ENCODE measurements at places on chromosomes 3 and 15.

DNA sequence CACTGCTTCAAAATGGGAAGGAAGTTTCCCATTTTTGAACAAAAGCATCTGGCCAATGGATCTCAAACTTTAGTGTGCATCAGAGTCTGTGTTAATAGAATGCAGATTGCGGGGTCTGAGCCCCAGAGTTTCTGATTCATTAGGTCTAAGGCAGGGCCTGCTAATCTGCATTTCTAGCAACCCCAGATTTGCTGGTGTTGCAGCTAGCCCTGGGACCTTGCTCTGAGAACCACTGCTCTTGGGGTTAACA is 30.7 kb upstream of the USP3 start:
- no peaks in the 10 kb centered on the region for H3K36me3 ChIP-seq
- no peak overlapping the region for H3K4me3 ChIP-seq
- peak overlapping the region; percentile 68 for H3K27ac ChIP-seq
- H3K27me3 ChIP-seq = no peaks in the 10 kb centered on the region
- peaks cover 4% of the 10 kb centered on the region for H3K4me1 ChIP-seq

- no peak overlapping the region for H3K4me3 ChIP-seq
- H3K27ac ChIP-seq = no peak overlapping the region
- H3K4me1 ChIP-seq = no peaks in the 10 kb centered on the region
- no peak for DNase-seq
Measured at GRCh38 chr3:59464187-59464586, 414.4 kb upstream of the CFAP20DC start.

DNA sequence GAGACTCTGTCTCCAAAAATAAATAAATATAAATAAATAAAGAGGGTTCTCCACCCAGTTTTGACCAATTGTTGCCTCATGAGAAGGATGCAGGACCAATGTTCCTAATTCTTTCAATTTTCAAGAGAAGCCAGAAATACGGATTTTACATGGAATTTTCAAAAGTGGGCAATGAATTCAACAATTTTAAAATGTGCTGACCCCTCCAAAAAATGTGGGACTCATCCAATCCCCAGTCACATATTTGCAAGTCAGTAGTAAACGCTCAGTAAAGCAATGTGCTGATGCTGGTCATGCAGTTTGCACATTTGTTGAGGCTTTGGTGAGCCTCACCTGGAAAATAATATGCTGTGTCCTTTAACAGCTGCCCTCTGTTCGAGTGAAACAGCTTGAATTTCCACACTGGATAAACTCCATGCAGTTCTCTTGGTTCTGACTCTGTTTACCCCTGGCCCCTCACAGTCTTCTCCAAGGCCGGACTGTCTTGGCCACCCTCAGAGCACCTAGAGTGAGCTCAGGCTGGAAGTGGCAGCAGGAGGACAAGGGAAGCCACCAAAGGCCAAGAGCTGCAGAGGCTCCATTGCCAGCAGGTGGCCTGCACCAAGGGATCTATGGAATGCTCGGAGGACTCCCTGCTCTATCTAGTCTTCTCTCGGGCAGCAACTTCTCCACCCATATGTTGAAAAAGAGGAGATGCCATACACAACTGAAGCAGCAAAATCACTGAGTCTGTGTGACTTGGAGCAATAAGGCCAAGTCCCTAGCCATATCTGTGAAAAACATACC is 246.8 kb downstream of the UACA start:
- H3K36me3 ChIP-seq = no peaks in the 10 kb centered on the region
- no peaks in the 10 kb centered on the region for H3K4me1 ChIP-seq
- DNase-seq = no peak
- no peaks in the 10 kb centered on the region for H3K27me3 ChIP-seq
- no peak overlapping the region for H3K27ac ChIP-seq

- H3K27ac ChIP-seq = no peak overlapping the region
- H3K36me3 ChIP-seq = no peaks in the 10 kb centered on the region
- H3K4me1 ChIP-seq = no peaks in the 10 kb centered on the region
- DNase-seq = no peak
- H3K4me3 ChIP-seq = no peak overlapping the region
- no peaks in the 10 kb centered on the region for H3K27me3 ChIP-seq
Measured at GRCh38 chr15:51706291-51706690, 25.0 kb downstream of the SCG3 start.

DNA sequence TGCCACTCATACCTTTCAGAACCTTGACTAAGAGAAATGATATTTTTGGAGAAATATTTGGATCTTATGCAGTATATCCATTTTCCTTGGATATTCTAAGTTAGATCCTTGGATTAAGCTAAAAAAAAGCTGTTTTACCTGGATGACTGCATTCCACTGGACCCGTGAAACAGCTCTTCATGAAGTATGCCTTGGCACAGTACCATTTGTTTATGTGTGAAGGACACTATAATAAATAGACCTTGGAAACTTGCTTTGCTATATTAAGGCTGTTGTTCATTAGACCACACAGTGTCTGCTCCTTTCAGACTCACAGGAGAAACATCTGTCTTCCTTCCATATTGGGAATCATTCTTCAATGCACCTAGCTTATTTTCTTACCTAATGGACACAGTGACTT is 651.0 kb upstream of the TGFBR2 start:
- H3K4me3 ChIP-seq = no peak overlapping the region
- H3K27ac ChIP-seq = no peak overlapping the region
- no peaks in the 10 kb centered on the region for H3K27me3 ChIP-seq
- H3K4me1 ChIP-seq = no peaks in the 10 kb centered on the region
- H3K36me3 ChIP-seq = no peaks in the 10 kb centered on the region
- DNase-seq = no peak

- no peak for DNase-seq
- no peak overlapping the region for H3K27ac ChIP-seq
- H3K4me1 ChIP-seq = no peaks in the 10 kb centered on the region
- no peaks in the 10 kb centered on the region for H3K27me3 ChIP-seq
Measured at GRCh38 chr3:7381741-7382140, 520.8 kb downstream of the GRM7 start.

DNA sequence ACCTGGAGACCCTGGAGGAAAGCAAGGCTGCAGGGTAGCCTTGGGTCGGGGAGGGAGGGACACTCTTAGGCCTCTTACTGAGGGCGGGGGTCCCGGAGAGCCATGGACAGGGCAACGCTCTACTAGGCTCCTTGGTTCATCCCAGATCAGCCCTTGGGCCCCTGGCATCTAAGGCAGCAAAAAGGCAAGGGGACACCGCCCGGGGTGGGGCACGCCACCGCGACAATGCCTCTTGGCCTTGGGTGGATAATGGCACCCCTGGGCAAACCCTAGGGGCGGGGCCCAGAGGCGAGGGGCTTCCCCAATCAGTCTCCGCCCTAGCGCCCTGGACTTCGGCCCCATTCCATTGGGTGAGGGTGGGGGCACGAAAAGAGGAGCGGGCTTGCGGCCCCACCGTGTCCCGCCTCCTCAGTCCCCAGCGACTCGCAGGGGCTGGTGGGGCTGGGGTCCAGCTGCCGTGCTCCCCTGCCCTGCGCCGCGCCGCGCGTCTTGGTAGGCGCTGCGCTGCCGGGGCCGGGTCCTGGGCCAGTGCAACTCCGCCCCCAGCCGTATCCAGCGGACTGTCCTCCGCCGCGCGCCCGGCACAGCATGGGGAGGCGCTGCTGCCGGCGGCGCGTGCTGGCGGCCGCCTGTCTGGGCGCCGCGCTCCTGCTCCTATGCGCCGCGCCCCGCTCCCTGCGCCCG is at the start of gene CHST13:
TSS of gene CHST13 (plus strand) at position 411 of the 684 bp plus-strand sequence. CDS start at position 589, 178 bp downstream.
- no peaks in the 10 kb centered on the region for H3K27me3 ChIP-seq
- H3K4me1 ChIP-seq = peaks cover 19% of the 10 kb centered on the region
- H3K27ac ChIP-seq = peak within 1 kb of the TSS; percentile 68

DNA sequence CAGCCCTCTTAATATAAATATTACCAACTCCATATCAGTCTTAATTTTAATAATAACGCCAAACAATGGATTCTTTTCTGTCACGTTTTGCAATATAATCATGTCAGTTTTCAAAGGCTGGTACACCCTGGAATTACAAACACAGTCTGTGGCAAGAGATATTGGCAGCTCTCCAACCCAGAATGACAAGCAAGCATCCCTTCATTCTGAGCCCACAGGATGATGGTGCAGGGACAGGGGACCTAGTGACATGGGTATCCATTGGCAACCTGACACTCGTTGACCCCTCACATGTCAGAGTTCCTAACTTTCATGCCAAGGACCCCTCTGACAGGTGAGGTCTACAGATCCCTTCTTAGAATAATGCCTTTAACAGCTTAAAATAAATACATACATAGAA is 154.5 kb upstream of the TSC22D2 start:
- no peak overlapping the region for H3K4me3 ChIP-seq
- H3K27me3 ChIP-seq = no peaks in the 10 kb centered on the region
- peak overlapping the region; percentile 28 for H3K27ac ChIP-seq
- no peaks in the 10 kb centered on the region for H3K4me1 ChIP-seq
- no peak for DNase-seq
- no peaks in the 10 kb centered on the region for H3K36me3 ChIP-seq

GRCh38 chr3:183312433-183312832 is 59.4 kb downstream of the B3GNT5 start:
- no peak overlapping the region for H3K27ac ChIP-seq
- DNase-seq = no peak
- H3K4me1 ChIP-seq = peaks cover 9% of the 10 kb centered on the region
